GM12892 (cell line): ENCODE measurements at places on chromosomes 2 and 18.

GRCh38 chr2:190765386-190766173 is 115.0 kb upstream of the GLS start:
- DNase-seq = no peak

DNA sequence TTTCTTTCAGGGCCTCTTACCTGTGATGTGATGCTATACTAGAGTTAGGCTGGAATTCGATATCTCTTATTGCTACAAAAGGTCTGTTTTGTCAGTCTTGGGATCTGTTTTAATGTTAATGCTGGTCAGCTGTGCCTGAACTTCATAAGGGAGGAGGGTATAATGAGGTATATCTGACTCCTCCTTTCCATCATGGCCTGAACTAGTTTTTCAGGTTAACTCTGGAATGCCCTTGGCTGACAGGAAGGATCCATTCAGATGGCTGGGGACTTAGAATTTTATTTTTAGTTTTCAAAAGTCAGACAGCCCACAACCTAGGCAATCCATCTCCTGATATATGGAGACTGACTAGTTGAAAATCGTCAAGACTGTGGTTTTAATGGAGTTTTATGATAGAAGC is 35.9 kb upstream of the TBC1D8 start:
- DNase-seq = no peak

DNA sequence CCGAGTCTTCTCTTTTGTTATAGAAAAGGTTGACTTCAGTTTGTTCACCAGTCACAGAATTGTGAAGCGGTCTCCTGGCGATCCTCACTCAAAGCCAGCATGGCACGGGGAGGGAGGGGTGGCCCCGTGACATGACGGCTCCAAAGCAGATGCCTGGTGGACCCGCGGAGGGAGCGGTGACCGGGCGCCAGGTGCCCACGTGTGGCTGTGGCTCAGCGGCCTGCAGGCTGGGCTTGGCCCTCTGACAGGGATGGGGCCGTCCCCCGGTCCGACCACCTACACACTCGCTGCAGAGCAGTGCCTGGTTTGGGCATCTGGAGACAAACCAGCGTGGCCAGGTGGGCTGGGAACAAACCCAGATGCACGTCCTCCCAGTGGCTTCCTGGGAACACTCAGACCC is 129.1 kb upstream of the SNTG2 start:
- no peak for DNase-seq

DNA sequence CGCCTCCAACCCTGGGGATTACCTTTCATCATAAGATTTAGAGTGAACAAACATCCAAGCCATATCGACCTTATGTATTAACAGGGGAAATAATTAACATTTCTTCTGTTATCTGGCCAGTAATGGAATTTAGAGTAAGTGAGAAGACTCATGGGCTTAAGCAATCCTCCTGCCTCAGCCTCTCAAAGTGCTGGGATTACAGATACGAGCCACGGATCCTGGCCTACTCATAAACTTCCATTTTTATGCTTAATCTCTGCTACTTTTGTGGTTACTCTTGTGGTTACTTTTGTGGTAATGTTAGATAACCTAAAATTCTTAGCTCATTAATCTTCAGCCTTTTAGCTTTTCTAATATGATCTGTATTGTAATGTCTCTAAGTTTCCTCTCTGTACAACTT is 159.3 kb upstream of the SLC8A1 start:
- DNase-seq = no peak

DNA sequence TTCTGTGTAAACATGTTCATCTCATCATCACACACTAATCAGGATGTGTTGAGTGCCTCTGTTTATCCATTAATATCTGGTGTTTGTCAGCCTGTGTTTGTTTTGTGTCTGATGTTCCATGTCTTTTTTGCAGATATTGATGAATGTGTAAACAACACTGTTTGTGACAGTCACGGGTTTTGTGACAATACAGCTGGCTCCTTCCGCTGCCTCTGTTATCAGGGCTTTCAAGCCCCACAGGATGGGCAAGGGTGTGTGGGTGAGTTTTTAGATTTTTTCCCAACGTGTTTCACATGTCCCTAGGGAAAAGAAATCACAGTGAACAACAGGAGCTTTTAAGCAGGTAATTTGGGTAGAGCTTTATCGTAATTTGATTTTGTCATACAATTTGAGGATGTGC is 133.7 kb upstream of the RASGRP3 start:
- no peak for DNase-seq

DNA sequence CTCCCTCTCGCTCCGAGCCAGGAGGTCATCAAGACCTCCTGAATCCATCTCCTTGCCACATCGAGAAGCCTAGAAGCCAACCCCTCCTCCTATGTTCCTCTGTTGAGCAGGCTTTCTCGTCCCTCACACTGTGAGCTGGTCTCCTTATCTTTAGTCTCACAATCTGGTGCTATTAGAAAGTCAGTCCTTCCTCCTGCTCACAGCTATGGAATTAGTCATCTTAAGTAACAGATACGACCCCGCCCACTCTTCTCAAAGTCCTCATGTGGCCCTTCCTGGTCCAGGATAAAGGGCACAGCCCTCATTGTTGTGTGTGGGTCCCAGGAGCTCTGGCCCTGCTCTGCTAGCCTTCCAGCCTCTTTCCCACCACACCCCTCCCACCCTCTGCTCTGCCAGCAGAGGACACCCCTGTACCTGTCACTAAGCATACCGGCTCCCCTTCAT is 41.4 kb upstream of the TRIB2 start:
- DNase-seq = no peak

DNA sequence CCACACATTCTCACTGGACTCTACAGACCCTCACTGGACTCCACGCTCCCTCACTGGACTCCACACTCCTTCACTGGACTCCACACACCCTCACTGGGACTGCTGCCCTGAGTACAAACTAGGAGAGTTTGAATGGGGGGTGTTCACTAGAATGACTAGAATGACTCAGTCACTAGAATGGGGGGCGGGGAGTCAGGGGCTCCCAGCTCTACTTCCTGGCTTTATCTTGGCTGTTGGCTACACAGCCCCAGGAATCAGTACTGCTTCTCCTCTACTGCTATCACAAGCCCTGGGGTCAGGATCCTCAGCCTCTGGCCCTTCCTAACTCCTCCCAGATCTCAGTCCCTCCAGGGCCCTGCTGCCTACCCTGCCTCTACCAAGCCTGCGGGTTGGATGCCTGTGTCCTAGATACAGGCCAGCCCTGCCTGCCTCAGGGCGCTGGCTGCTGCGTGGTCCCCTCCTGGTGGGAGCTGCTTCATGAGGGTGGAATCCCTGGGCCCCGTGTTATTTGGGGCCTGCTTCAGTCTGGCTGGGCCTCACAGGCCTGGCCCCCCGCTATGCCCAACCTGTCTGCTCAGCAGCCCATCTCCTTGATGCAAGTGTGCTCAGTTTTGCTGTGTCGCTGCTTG is 7.8 kb downstream of the PTMA start:
- no peak for DNase-seq

- DNase-seq = no peak
Observed at GRCh38 chr2:46164529-46165301, 132.5 kb upstream of the EPAS1 start.

GRCh38 chr2:229610872-229611271 is 103.5 kb downstream of the DNER start:
- DNase-seq = no peak
